ENCODE measurements at places on chromosomes 16 and 17.
A peak's percentile ranks its signal among the peaks of the same experiment; 100 is the strongest.

DNA sequence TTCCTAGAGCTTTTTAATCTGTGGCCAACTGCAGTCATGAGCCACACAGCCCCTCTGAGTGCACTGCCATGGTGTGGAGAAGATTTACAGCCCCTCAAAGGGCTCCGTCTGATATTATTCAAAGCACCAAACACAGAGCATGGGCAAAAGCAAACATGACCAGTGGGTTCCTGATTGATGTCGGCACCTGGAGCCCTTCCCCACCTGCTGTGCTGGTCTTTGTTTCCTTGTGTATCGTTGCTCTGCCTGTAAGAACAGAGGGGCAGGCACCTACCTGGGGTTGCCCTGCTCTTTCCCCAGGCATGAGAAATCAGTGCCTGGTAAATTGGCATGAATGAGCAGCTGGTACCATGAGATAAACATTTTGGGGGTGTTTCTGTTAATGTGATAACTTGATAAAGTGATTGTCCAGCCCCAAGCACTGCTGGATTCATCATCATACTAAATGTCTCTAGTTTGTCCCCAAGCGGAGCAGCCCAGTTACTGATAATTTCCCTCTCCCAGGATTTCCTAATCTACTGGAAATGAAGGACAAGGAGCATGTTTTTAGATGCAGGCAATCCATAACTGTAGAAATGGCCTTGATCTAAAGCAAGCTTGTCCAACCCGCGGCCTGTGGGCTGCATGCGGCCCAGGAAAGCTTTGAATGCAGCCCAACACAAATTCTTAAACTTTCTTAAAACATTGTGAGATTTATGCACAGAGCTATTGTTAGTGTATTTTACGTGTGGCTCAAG lies 5.0 kb upstream of the SPIRE2 start:
- DNase-seq = no peak

DNA sequence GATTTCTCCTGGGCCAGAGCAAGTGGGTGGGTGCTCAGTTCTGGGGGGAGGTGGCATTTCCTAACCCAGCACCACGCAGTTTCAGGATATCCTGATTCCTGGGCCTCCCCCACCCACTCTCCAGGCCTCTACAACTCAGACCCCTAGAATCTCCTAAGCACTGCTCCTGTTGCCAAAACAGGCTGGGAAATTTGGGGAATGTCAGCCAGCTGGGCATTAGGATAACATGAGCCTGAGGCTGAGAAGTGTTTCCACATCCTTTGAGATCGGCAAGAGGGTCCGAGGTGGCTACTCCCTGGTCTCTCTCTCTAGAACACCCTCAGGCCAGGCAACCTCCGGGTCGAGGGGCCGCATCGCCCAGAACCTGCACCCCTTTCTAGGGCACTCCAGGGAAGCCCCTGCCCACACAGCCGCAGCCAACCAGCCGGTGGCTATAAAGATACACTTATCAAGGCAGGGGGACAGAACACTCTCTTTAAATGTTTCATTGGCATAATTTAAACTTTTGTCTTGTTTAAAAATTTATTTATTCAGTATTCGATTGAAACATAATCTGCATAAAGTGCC lies 23.6 kb downstream of the TBC1D16 start:
- no peak for DNase-seq

DNA sequence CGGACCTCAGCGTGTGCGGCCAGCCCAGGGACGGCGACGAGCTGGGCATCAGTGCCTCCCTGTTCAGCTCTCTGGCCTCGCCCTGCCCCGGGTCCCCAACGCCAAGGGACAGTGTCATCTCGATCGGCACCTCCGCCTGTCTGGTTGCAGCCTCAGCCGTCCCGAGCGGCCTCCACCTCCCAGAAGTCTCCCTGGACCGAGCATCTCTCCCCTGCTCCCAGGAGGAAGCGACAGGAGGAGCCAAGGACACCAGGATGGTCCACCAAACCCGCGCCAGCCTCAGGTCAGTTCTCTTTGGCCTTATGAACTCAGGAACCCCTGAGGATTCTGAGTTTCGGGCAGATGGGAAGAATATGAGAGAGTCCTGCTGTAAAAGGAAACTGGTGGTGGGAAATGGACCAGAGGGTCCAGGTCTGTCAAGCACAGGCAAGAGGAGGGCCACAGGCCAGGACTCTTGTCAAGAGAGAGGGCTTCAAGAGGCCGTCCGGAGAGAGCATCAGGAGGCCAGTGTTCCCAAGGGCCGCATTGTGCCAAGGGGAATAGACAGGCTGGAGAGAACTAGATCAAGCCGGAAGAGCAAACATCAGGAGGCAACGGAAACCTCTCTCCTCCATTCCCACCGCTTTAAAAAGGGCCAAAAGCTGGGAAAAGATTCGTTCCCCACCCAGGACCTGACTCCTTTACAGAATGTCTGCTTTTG lies 825 bp downstream of the HASPIN start:
- no peak for DNase-seq

GRCh38 chr16:51431517-51432241 lies 280.6 kb upstream of the SALL1 start:
- DNase-seq = no peak

- DNase-seq = no peak
Measured at GRCh38 chr17:57424777-57425188, 168.5 kb downstream of the MSI2 start.

- no peak for DNase-seq
Measured at GRCh38 chr17:64769712-64770111, 107.6 kb upstream of the SMURF2 start.

DNA sequence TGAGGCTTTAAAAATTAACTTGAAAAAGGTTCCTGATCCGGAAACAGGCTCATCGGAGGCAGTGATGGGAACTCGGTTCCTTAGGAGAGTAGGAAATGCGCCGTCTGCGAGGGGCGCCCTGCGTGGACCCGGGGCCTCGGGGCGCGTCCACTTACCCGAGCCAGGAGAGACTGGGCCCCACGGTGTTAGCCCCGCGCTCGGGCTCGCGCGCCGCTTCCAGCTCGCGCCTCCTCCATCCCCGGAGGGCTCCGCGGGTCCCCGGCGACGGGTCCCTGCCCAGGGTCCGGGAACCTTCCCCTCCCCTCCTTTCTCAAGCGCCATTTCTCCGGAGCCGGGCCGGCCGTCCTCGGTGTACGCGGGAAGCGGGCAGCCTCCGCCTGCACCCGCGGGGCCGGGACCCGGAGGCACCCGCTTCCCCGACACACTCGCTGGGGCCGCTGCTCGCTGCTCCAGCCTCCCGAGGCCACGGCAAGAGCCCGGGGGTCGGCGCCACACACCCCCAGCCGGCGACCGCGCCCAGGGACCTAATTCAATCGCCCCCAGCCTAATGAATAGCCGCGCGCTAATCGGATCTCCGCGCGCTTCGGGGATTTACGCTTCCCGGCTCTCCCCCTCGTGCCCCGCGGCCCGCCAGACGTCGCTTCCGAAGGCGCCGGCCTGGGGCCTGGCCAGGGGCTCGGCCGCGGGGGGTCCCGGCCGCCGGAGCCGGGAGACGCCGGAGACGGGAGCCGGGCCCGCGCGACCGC lies 2.2 kb upstream of the BAHCC1 start:
- DNase-seq = no peak

- no peak for DNase-seq
Measured at GRCh38 chr17:74803971-74804370, 27.8 kb upstream of the NAT9 start.

- peak; percentile 50 for DNase-seq
Measured at GRCh38 chr17:49952209-49952911, 16.6 kb upstream of the DLX4 start.

- DNase-seq = no peak
Measured at GRCh38 chr16:78249056-78249455, 149.6 kb downstream of the WWOX start.

DNA sequence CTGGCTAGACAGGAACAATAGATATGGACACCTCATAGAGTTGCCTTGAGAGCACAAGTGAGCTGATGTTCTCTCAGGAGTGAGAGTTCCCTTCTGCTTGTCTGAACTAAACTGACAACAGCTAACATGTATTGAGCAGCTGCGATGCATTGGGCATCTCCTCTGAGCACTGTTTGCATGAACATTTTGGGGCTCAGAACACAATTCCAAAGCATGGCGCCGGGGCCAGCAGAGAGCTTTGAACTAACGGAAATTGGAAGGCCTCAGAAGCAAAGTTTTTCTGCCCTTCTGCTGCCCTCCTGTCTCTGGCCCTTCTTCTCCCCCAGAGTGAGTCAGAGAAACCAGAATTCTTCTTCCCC lies 38.1 kb downstream of the TRPV2 start:
- DNase-seq = no peak

GRCh38 chr16:2478279-2478678 lies 3.4 kb downstream of the TBC1D24 start:
- no peak for DNase-seq

DNA sequence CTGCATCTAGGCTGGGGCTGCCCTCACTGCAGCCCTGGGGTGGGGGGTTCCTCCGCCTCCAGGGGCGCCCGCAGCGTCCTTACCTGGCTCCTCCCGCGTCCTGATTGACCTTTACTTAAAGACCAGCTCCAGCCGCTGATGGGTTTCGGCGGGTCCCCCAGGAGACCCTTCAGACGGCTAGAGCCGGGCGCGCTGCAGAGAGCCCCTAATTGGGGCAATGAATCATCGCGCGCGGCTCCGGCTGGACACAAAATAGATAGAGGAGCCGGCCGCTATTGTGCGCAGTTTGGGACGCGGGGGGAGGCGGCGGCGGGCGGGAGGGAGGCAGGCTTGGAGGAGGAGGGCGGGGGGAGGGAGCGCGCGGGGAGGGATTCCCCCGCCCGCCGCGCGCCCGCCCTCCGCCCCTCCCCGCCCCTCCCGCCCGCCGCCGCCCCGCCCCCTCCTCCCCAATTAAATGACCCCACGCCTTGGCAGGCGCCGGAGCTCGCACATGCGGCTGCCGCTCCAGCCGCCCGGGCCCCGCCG lies 56.5 kb upstream of the CIBAR2 start:
- no peak for DNase-seq

DNA sequence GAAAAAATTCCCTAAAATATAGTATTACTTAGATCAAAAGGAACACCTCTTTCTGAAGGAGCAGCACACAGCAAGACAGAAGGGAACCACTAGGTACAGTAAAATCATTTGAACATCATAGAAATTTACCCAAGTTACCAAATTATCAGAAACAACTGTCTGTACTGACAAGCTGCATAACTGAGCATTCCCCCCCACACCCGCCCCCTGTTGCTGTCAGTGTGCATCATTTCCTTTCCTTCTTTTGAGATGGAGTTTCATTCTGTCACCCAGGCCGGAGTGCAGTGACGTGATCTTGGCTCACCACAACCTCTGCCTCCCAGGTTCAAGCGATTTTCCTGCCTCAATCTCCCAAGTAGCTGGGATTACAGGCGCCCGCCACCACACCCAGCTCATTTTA lies 120.7 kb downstream of the TRIM37 start:
- no peak for DNase-seq

DNA sequence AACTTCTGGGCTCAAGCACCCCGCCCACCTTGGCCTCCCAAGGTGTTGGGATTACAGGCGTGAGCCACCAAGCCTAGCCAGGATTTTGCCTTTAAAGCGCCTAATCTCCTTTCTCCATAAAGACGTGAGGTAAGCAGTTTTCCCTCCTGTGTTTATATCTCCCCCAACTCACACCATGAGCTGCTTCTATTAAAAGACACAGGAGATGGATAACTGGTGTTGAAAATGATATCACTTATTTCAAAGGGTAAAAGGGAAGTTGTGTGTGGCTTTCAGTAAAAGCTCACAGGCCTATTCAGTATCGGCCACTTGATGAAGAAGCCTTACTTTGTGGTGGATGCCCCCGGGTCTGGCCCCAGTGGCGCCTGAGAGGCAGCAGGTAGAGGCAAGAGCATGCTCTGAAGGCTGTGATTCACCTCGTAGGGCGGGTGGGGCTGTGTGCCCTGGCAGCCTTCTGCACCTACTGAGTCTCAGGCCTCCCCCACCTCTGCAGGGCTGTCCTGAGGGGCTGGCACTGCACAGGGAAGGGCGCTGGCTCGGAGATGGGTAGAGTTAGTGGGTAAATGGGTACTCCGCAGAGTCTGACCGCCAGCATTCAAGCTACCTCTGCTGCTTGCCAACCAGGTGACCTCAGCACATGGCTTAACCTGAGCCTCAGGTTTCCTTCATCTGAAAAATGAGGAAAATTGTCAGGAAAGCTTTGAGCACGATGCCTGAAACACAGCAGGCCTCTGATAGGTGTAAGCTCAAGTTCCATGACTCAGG lies 146.8 kb downstream of the CLEC16A start:
- DNase-seq = no peak

DNA sequence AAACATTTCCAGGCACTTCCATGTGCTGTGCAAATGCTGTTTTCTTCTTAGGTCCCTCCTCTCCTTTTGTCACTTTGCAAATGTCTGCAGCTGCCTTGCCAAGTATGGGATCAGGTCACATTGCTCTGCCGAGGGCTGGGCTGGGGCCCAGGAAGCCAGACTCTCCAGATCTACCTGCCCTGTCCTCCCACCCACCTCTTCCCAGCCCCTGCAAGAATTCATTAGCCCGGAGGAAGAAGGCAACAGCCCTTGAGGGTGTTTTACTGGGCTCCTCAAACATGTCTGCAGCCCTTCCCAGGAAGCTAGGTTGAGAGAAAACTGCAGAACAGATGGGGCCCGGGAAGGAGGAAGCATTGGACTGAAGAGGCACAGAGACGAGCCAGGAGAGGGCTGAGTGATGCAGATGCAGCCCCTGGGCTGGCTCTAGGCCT lies 47.1 kb downstream of the WSB1 start:
- DNase-seq = no peak

DNA sequence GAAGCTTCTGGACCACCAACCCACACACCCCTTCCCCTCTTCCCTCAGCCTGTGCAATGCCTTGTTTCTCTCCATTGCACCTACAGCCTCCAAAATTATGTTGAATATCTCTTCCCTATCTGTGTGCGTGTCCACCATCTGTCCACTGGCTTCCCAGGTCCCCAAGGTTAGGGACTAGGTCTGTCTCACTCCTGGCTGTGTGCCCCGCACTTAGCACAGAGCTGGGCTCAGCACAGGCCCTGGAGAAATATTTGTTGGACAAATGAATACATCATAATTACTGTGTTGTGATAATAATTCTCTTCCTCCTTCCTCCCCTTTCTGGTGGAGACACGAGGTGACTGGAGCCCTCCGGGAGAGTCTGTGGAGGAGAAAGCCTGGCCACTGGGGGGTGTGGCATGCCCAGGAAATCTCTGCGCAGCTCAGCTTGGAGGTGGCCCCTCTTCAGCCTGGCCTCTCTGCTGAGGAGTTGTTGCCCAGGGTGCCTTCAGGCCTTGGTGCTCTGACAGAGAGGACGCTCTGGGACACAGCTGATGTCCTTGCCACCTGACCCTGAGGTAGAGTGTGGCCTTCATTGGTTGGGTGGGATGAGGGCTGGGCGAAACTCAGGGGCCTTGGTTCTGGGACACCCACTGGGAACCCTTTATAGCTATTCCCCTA lies 3.3 kb upstream of the BRD7 start:
- DNase-seq = no peak

Data from stimulated activated CD4-positive, alpha-beta T cell treated with anti-CD3 and anti-CD28 coated beads, Interleukin-1b, Interleukin-23, amount 100 ng/mL, for 24 hours (primary cell).